NCI-H2081 (cell line): ENCODE measurements at places on chromosomes 4 and X.

- DNase-seq: no peak
Observed at GRCh38 chr4:183607894-183608293, 51.1 kb downstream of the RWDD4 start.

GRCh38 chr4:123674762-123675465 is 278.3 kb downstream of the SPRY1 start:
- no peak for DNase-seq

- no peak for DNase-seq
Observed at GRCh38 chr4:41176340-41176739, 38.0 kb downstream of the APBB2 start.

- no peak for DNase-seq
Observed at GRCh38 chr4:3303923-3304710, 11.3 kb downstream of the RGS12 start.

- no peak for DNase-seq
Observed at GRCh38 chr4:177487977-177488376, 45.7 kb upstream of the AGA start.

DNA sequence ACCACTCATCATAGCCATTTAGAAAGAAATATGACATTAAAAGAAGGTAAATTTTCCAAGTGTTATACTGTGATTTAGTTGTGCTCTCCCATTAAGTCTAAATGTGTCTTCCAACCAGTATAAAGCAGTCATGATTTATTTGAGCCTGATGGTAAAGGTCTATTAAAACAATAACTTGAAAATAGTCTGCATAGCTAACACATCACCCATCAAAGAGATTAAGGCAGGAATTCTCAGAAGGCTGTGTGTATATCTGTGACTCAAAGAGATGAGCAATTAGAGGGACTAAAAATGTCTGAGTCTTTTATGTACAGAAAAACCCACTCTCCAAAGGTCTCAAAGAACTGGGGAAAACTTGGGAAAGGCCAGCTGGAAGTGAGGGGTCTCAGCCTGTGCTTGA is 70.3 kb upstream of the IQCM start:
- DNase-seq: no peak

DNA sequence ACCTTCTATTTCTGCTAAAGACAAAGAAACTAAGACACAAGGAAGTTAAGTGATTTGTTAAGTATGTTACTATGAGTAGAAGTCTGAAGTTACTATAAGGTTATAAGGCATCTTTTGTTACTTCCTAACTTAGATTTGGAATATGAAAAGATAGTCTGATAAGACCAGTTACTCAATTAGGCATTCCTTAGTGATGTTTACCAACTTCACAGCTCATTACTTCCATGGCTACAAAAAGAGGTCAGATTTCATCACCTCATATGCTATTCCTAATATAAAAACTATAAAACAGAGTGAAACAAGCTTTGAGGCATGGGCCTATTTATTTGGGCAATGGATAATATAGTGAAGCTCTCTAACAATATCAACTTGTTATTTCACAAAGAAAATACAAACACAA is 143.1 kb downstream of the TBCK start:
- DNase-seq: no peak

DNA sequence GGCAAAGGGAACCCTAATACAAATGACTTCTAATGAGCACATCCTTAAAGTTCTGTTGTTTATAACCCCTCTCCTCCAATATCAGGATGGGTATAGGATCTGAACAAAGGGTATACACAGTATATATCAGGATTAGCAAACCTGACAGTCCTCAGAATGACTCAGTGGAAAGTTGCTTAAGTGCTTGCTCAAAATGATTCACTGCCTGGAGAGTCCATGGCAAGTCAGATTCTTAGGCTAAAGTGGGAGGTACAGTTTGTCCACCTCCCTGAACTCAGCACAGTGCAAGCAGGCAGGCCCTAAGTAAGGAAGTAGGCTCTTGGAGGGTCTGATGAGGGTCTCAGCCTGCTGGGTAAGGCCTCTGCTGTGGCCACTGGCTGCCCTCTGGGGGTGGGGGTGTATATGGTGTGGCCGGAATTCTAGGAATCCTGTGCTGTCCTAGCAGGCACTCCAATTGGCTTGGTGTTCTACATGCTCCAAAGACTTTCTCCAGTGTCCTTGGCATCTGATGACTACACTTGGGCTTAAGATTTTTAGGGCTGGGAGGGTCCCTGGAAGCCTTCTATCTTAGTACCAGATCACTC is 54.3 kb downstream of the CHRDL1 start:
- DNase-seq: no peak

GRCh38 chr4:118948545-118949144 is 60.0 kb downstream of the SYNPO2 start:
- no peak for DNase-seq

- DNase-seq: no peak
Observed at GRCh38 chr4:15010038-15010585, 7.8 kb downstream of the CPEB2 start.

GRCh38 chr4:37802068-37802666 is 24.3 kb upstream of the PGM2 start:
- DNase-seq: peak; percentile 88

GRCh38 chr4:48331577-48332330 is 9.6 kb upstream of the SLAIN2 start:
- DNase-seq: no peak

GRCh38 chrX:72297953-72298730 is 7.6 kb downstream of the CITED1 start:
- DNase-seq: no peak

DNA sequence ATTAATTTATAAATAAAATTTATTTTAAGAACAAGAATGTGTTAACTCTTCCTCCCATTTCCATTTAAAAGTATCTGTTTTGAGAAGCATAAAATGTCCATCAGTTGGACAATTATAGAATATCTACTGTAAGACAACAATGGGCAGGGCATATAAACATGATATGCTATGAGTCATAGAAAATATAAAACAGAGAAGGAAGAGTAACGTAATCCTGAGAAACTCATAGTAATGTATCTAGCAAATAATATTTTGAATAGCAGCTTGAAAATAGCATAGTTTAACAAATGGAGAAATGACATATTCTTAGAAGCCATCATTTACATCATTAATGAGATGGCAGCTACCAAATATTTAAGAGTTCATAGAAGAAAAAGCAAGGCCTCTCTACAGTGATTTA is 820.3 kb upstream of the PCDH10 start:
- DNase-seq: no peak
